ENCODE measurements at places on chromosomes 5 and 9.

- DNase-seq: no peak
Observed at GRCh38 chr9:108885643-108886348, 23.7 kb downstream of the ACTL7A start.

DNA sequence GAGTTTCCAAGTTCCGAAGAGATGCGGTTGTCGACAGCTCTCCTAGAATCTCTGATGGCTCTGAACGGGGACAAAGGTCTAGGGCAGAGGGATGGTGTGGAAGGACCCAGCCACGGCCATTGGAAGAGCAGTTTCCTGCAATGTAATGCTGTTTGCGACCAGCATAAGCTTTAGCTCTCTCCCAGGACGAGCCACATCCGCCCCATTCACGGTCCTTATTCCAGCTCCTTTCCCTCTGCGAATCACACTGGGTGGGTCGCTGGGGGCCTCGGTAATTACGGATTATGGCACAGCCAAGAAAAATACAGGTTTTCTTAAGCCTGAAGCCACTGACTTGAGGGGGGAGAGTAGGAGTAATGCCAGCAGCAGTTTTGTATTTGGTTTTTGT lies 22.7 kb downstream of the ANXA2R start:
- no peak for DNase-seq

DNA sequence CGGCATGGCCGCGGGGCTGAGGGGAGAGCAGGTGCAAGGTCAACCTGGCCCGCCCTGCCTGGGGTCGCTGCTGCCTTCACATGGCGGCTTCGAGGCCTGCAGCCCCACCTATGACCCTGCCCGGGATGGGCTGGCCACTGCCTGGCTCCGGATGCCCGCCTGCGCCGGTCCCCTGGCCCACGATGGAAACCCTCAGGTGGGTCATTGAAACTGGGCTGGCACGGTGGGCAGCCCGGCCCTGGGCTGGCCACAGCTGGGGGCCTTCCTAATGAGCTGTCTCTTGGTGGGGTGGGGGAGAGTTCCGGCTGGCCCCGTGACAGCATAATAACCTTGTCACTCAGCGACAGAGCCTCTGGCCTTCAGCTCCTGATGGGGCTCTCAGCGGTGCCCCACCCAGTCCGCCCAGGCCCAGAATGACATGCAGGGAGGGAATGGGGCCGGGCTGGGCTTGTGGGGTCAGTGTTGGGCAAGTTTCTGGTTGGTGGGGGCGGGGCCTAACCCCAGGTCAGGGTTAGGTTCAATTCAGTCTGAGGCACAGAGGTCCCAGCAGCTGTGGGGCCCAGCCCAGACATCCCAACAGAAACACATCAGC lies at the start of gene CCDC187:
CCDC187 (minus strand) TSS at position 270 of the 592 bp plus-strand sequence; CDS start at position 6, 264 bp downstream.
- DNase-seq: no peak

GRCh38 chr5:14730881-14731280 lies 66.4 kb downstream of the OTULIN start:
- no peak for DNase-seq

DNA sequence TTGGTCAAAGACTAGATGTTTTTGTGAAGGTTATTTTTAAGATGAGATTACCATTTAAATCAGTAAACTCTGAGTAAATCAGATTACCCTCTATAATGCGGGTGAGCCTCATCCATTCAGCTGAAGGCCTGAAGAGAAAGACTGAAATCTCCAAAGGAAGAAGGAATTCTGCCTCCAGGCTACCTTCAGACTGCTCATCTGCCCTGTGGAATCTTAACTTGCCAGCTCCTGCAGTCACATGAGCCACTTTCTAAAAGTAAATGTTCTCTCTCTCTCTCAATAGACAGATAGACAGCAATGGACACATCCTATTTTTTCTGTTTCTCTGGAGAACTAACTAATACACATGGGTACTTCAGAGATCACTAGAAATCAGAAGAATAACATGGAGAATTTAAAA lies 182.8 kb downstream of the CFAP90 start:
- no peak for DNase-seq

DNA sequence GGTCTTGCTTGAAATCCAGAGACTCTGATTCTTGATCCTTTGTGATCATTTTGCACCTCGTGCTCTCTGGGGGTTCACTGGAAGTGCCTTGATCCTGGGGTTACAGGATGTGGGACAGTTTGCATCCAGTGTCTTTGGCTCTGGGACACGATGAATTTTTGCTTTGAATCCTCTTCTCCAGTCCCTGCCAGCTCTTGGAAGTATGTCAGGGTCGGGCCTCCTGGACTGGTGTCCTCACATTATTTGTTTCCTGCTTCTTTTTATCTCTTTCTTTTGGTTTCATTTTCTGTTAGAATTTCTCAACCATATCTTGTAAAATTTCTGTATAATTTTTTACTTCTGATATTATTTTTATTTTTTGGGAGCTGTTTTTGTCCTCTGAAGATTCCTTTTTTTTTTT lies 34.2 kb downstream of the SECISBP2 start:
- DNase-seq: no peak

GRCh38 chr9:101536938-101537337 lies 3.3 kb downstream of the RNF20 start:
- no peak for DNase-seq

DNA sequence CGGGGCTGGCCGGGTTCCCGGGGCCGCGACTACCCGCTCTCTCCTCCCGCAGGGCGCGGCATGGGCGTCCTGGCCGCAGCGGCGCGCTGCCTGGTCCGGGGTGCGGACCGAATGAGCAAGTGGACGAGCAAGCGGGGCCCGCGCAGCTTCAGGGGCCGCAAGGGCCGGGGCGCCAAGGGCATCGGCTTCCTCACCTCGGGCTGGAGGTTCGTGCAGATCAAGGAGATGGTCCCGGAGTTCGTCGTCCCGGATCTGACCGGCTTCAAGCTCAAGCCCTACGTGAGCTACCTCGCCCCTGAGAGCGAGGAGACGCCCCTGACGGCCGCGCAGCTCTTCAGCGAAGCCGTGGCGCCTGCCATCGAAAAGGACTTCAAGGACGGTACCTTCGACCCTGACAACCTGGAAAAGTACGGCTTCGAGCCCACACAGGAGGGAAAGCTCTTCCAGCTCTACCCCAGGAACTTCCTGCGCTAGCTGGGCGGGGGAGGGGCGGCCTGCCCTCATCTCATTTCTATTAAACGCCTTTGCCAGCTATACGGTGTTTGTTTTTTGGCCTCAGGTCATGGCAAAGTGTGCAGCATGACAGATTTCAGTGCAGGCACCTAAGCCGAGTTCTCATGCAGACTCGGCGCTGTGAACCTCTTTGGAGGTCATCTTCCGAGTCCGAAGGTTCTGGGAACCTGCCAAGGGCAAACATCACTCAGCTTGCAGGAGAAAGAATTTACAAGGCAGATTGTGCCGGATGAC lies 516 bp downstream of the MRPL41 start:
- DNase-seq: no peak

DNA sequence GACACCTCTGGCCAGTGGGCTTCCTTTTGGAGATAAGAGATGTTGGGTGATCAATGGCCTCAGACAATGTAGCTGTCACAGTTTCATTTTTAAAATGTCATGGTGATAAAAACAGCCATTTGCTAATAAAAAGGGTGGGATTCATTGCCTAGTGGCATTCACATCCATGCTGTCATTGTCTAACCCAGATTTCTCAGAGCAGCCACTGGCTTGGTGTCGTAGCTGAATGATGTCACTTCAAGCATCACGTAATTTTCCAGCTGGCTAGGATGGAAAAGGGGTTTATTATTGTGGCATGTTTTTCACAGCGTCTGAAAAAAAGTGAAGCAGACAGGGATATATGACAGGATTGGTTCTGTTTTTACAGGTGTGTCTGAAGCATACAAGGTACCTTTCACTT lies 184.7 kb downstream of the AOPEP start:
- no peak for DNase-seq

GRCh38 chr5:61767231-61768080 lies 435.4 kb downstream of the ZSWIM6 start:
- DNase-seq: no peak

GRCh38 chr5:10233505-10233904 lies 16.2 kb downstream of the ATPSCKMT start:
- DNase-seq: no peak

GRCh38 chr5:130024006-130024405 lies 119.7 kb downstream of the CHSY3 start:
- no peak for DNase-seq

GRCh38 chr5:135357685-135358084 lies 41.3 kb downstream of the MACROH2A1 start:
- DNase-seq: no peak

DNA sequence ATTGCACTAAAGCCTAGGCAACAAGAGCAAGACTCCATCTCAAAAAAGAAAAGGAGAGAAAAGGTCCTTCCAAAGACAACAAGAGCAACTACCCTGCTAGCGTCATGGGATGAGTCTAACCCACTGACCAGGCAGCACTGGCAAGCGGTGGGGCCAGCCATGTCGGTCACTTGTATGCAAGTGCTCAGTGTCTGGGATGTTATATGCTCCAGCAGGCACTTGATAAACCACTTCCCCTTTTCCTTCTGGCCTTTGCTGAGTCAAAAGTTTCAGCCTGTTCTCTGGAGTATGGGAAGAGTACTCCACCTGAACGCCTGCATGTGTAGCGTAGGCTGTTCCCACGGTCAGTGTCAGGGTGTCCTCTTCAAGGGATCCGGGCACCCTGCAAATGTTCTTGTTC lies 9.2 kb upstream of the MXD3 start:
- no peak for DNase-seq

GRCh38 chr9:109082091-109082620 lies 37.6 kb downstream of the TMEM245 start:
- DNase-seq: no peak

- no peak for DNase-seq
Observed at GRCh38 chr9:82903503-82903902, 159.4 kb downstream of the RASEF start.

GRCh38 chr5:111243318-111243717 lies 19.1 kb downstream of the CAMK4 start:
- DNase-seq: no peak

DNA sequence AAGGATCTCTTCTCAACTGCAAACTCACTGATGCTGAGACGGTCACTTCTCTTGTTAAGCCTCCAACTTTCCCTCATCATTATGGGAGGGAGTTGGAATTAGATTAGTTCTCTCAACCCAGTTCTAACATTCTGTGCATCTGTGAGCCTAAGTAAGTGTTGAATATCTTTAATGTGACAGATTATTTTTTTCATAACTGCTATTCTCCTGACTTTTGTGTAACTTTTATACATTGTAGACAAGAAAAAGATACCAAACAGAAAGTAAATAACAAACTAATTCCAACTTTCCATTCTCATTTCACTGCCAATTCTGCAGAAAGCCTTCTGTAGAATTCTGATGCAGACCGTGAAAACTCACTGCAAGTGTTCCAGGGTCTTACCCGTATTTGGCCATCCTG lies 813.5 kb downstream of the TLE4 start:
- DNase-seq: no peak

DNA sequence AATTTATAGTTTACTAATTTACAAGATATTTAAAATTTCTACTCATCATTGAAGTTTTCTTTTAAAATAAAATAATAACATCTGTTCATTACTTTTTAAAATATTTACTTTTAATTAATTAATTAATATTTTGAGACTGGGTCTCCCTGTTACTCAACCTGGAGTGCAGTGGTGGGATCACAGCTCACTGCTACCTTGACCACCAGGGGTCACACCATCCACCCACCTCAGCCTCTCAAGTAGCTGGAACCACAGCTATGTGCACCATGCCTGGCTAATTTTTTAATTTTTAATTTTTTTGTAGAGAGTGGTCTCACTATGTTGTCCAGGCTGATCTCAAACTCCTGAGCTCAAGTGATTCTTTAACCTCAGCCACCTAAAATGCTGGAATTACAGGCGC lies 1013.6 kb downstream of the CDH9 start:
- DNase-seq: no peak

DNA sequence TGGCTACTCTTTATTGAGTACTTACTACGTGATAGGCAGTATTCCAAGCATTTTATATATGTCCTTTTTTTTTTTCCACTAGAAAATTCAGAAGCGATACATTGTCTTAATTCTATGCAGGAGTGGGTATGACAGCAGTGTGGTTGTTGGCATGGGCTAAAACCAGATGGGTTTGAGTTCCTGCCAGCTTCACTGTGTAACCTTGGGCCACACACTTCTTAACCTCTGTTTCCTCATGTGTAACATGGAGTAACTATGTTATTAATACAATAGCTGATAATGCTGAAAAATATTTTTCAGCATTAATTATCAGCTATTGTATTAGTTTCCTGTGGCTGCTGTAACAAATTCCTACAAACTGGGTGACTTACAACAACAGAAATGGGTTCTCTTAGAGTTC lies 12.0 kb downstream of the SNX18 start:
- no peak for DNase-seq

- DNase-seq: no peak
Observed at GRCh38 chr5:138503487-138504270, 38.4 kb downstream of the EGR1 start.

- no peak for DNase-seq
Observed at GRCh38 chr9:32606811-32607210, 28.7 kb downstream of the TAF1L start.

GRCh38 chr5:7772141-7772540 lies 78.8 kb downstream of the CFAP90 start:
- DNase-seq: no peak
